ENCODE measurements at places on chromosomes 7 and 10. TPM values are rescaled to one million over a fixed set of nuclear protein-coding genes. Genes with fewer than 3 reads are reported as not detected.

PTCD1 gene
- 3.9 TPM for total RNA-seq

VPS37D gene
- total RNA-seq: 10.0 TPM

GET4 gene
- 52.8 TPM for total RNA-seq

CCL24 gene
- total RNA-seq: not detected

ALOX5 gene
- 5.9 TPM for total RNA-seq

NKX2-3 gene
- total RNA-seq: not detected

PON3 gene
- total RNA-seq: 1.9 TPM

PPP1R17 gene
- not detected for total RNA-seq

FOXI2 gene
- total RNA-seq: not detected

ZSWIM8 gene
- 116 TPM for total RNA-seq

NPC1L1 gene
- total RNA-seq: 0.29 TPM

SPAM1 gene
- total RNA-seq: not detected

GRCh38 chr7:99024066-99024465 lies 119.8 kb downstream of the SMURF1 start:
- no peak for DNase-seq

DNA sequence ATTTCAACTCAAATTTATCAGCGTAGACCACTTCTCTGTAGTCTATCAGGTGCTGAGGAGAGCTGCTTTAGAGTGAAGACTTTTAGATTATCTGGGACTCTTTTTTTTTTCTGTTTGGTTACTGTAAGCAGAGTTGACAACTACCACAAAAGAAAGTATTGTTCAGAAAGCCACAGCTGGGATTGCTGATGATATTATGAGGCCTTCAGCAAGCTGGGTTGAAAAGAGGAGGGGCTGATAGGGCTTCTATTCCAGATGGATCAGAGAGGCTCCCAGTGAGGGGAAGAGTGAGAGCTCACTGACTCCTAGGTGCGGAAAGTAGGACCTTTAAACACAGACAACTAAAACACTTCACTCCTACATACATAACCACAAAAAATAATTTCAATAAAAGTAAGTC lies 188.5 kb upstream of the FERD3L start:
- no peak for DNase-seq

DNA sequence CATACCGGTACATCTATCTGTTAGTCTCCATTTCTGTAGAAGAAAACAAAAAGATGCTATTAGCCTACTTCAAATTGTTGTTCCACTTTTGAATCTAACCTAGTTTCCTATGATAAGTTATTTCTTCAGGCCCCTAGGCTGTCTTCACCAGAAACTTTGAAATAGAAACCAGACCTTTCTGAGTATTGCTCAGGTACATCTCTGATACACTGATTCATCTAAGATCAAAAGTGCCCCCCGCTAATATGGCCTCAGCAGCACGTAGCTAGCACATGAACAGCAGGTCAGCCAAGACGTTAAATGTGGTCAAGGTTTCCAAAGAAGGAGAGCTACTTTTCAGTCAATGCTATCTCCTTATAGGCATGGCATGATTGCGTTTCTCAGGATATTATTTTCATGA lies 23.6 kb downstream of the CTAGE6 start:
- DNase-seq: no peak

DNA sequence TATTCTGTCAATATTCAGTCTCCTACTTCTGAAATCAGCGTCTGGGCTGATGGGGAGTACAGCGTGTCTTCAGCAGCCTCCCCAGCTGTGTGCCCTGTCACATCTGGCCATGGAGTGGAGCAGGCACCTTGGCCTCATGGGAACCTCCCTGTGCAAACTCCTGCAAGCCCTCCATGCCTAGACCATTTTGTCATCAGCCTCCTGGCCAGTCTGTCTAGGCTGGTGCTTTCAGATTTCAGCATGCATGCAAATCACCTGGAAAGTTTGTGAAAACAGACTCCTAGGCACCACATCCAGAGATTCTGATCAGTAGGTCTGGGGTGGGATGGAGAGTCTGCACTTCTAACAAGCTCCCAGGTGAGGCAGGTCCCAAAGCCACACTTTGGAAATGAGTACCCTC lies 26.2 kb upstream of the CCSER2 start:
- DNase-seq: no peak

GRCh38 chr7:78389022-78389421 lies 590.4 kb downstream of the PHTF2 start:
- DNase-seq: no peak

- DNase-seq: no peak
Observed at GRCh38 chr10:70379581-70380176, 2.7 kb downstream of the LRRC20 start.

GRCh38 chr7:48365010-48365409 lies 193.8 kb downstream of the ABCA13 start:
- no peak for DNase-seq

DNA sequence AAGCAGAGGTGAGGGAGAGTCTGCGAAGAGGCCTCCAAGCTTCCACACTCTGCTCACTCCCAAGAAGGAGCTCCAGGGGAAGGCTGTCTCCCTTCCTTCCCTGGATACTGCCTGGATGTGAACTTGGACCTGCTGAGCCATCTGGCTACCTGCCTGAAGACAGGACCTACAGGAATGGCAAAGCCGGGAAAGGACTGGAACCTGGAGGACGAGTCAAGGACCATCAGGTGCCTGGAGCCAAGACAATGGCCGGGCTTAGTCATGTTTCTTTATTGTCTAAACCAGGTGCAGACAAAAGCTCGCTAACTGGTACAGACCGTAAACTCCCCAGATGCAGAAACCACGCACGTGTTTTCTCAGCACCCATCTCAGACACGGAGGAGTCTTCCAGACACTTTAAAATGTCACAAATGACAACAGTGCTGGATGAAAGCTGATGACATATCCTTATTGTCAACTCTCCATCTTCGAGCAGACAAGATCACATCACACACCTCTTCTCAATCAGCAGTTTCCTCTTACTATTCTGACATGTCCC lies 12.1 kb downstream of the ASB13 start:
- no peak for DNase-seq

GRCh38 chr7:101819913-101820522 lies 2.6 kb downstream of the CUX1 start:
- no peak for DNase-seq

DNA sequence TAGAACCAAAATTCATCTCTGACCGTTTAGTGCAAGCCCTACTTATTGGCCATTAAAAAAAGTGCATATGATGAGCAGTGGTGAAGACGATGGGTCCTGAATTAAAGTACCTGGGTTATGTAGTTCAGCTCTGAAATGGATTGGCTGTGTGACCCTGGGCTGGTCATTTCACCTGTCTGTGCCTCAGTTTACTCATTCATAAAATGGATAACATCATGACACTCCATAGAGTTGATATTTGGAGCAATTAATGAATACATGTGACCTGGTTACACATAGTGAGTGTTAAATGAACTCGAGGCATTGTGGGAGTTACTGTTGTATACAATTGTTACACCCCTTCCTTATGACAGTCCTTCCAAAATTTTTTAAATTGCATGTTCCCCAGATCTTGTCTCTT lies 9.1 kb downstream of the MAP3K8 start:
- DNase-seq: no peak

GRCh38 chr10:11824376-11824775 lies 1.2 kb downstream of the PROSER2 start:
- no peak for DNase-seq

DNA sequence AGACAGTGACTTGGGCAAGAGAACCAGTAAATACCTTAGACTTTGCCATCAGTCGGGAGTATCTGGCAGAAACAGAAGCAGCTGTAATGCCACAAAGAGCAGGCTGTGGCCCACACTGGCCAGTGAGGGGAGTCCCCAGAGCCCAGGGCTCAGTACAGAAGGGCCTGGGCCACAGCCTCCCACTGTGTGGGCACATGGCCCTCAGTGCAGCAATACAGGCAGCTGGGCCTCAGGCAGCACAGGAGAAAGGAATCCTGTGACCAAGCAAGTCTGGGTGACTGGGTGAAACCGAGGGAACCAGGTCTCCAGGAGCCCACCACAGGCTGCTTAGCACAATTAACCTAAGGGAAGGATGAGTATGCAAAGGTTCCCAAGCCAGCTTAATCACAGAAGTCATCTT lies 14.0 kb downstream of the WDR91 start:
- DNase-seq: no peak

DNA sequence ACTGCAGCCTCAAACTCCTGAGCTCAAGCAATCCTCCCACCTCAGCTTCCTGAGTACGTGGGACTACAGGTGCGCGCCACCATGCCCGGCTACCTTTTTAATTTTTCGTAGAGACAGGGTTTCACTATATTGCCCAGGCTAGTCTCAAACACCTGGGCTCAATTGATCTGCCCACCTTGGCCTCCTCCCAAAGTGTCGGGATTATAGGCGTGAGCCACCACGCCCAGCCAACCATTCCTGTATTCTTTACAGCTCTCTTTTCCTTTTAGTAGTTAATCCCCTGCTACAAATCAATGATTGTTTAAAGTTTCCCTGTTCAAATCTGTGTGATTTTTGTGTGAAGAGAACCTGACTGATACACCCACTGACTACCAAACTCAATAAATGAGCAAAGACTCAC lies 75.4 kb upstream of the SVIL start:
- DNase-seq: no peak

- DNase-seq: no peak
Observed at GRCh38 chr10:129163531-129163930, 303.5 kb upstream of the MGMT start.

DNA sequence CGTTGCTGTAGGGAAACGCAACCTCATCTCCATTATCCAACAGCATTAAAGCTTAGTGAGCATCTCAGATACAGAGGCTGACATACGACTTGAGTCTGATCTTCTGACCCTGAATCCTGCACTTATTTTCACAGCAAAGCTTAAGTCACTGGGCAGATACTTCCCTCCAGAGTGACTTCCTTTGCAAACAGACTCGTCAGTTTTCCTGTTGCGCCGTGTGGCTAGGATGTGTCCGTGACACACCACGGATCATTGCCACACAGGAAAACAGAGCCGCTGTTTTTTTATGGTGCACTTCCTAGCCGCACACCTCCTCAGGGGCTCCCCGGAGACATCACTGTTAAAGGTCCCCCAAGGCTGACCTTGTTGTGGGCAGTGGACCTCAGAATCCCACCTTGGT lies 94.9 kb upstream of the MKI67 start:
- no peak for DNase-seq

DNA sequence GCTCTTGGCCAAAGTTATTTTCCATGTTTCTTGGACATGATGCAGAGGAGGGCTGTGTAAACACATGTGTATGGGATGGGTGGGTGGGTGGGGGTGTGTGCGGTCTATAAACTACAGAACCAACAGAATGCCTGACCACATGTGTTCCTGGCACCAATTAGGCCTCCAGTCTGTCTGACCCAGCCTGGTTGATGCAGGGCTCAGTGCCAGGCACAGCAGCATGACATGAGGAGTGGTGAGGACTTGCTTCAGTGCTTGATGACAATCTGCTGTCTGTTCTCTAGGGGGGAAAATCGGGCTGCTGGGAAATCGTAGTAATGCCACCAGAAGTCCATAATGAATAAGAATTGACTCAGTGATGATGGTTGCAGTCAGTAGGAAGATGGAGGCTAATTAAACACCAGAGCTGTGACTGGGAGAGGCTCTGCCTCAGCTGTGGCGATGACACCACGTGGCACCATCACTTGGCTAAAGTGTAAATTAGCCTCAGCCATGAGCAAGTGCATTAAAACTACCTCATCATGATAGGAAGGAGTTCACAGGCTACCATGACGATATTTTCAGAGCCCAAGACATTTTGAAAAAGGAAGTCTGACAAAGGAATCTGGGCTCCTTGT lies 260.1 kb upstream of the PODXL start:
- no peak for DNase-seq

DNA sequence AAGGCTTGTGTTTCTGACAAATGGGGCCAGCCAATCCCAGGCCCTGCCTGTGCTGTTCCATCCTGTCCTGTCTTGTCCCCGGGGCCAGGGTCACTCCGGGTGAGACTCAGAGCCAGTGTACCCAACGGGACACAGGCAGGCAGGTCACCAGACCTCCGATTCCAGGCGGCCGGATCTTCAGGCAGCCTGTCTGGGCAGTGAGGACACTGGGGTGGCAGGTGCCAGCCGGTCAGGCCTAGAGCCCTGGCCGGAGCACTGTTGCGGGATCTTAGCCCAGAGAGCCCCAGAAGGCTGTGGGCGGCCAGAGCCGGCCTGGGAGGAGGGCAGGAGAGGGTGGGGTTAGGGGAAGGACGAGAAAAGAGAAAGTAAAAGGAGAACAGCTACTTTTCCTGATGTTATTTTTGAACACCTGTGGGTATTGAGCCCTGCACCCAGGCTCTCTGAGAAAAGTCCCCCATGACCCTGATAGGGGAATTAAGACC lies 134.3 kb upstream of the TNRC18 start:
- DNase-seq: peak; percentile 81

DNA sequence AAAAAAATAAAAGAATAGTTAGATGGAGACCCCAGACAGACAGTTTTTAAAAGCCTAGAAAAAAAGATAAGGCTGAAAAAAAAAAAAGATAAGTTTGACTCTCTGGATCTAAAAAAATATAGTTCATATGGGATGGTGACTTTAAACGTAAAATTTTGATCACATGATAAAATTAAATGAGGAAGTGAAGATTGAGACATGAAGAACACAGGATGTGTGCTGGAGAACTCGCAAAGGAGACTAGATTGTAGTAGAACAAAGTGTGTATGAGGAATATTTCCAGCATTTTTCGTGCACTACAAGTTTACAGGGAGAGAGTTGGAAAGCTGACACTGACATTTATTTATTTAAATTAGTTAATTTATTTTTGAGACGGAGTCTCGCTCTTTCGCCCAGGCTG lies 286.4 kb downstream of the PRPF18 start:
- DNase-seq: no peak

GRCh38 chr10:89613582-89613981 lies 31.5 kb downstream of the PANK1 start:
- DNase-seq: no peak

DNA sequence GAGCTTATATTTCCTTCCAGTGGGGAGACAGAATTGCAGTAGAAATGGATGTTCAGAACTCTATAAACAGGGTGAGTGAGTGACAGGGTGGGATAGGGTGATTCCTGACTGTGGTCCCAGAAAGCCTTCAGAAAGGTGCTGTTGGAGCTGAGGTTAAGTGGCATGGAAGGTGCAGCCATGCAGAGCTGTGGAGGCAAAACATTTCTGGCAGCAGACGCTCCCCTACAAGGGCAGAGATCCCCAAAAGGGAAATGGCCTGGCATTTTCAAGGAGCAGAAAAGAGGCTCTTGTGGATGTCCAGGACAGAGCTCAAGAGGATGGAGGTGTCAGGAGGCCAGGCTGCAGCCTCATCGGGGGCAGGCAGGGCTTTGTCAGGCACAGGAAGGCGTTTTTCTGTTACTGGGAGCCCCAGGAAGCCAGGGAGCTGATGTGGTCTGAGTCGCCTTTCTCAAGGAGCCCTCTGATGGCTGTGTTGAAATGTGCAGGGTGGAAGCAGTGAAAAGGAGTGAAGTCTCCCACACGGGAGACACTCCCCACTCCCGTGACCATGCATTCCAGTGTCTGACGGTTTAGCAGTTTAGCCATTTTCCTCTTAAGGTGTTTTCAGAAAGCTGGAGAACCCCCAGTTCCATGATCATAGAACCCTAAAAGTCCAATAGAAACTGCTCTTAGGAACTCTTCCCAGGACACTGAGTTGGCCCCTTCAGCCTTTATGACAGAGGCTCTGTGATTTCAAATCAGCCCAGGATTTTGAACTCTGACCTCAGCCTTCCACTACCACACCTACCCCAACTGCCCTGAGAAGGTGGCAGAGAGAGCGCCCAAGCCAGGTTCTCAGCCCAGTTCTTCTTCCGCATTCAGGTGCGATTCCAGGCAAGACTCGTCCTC lies 96.2 kb downstream of the C10orf105 start:
- peak; percentile 49 for DNase-seq
